ENCODE measurements at places on chromosomes 6 and 20.

DNA sequence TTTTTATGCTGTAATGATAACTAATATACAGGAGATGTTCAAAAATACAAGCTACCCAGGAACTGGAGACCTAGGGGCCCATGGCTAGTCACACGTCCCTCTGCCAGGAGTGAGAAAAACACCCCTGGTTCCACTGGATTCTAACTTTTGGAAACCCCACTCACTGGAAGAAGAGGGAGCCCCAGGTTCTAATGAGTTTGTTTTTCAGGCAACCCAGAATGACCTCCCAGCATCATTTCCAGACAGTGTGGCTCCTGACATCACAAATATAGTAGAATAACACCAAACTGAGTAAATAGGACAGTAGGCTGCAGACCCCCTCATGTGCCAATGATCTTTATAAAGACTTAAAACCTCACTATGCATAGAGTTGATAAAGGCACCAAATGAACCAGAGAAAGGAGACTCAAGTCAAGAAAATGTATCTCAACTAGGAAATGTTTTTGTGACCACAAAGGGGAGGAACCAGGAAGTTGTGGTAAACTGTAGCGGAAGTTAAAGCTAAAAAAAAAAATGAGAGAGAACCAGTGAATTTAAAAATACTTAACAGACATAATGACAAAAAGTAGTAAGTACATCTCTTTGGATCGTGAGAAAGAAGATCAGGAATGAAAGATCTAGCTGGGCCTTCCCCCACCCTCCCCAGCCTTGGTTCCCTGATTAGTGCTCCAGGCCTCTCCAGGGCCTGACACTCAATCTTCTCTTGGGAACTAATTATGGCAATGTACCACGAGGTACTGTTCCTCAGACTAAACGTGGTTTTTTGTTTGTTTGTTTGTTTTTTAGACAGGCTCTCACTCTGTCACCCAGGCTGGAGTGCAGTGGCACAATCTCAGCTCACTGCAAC lies 19.8 kb downstream of the HLA-E start:
- peak; percentile 78 for DNase-seq

DNA sequence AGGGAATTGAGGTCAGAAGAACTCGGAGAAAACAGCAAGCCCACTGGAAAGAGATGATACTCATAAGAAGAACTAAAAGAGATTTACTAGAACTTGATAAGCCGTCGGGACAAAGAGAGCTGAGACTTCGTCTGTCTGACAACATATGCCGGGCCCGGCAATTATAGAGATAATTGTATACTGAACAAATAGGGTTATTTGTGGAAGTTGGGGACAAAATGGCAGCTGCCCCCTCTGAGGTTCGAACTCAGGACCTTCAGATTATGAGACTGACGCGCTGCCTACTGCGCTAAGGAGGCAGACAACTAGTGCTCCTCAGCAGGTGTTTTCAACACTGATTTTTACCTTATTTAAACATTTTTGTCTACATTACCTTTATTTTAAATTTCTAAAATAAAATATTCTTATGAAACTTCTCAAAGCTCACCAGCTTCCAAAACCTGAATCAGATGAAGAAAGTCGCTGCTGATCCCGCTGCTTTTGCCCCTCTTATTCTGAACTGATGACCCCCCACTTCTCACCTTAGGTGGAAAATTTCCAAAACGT lies 29.3 kb upstream of the TRIM27 start:
- peak; percentile 75 for DNase-seq

GRCh38 chr6:147135211-147135681 lies 69.0 kb upstream of the STXBP5 start:
- DNase-seq = peak; percentile 87

- DNase-seq = peak; percentile 67
These were observed 256.4 kb downstream of the GMPR start for GRCh38 chr6:16494793-16495192.

DNA sequence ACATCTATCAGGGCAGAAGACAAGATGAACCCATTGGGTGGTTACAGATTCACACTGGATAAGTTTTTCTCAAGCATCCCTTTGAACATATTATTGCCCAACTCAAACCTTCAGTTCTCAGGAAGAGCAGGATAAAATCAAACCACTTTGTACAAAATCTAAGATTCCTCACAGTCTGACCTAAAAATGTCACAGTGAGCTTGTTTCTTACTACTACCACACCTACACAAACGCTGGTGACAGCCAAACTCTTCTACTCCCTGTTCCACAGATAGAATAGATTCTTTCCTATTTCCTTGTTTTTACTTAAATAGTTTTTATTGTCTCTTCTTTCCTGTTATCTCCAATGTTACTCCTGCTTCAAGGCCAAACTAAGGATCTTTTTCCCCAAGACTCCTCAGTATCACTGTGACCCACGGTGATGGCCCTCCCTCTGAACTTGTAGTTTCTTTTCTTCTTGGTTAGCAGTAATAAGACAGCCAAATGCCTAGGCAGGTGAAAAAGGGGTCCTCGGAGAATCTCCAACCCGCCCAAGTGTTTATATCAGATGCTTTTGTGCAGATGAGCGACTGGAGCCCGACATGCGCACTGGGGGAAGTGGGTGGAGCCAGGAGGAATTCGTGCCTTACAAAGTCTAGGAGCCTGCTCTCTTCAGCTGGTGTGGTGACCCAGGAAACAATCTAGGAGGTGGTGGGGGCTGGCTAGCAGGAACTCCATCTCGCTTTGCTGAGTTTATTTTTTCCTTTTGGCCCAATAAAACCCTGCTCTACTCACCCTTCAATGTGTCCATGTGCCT lies 53.4 kb downstream of the SEL1L2 start:
- DNase-seq = no peak

GRCh38 chr6:164346631-164347030 lies 932.1 kb downstream of the QKI start:
- DNase-seq = no peak

GRCh38 chr6:42315991-42316970 lies 98.6 kb upstream of the MRPS10 start:
- peak; percentile 100 for DNase-seq

- no peak for DNase-seq
These were observed 13.8 kb downstream of the SYNJ2 start for GRCh38 chr6:157995458-157995857.

- DNase-seq = peak; percentile 100
These were observed 4.0 kb upstream of the GZF1 start for GRCh38 chr20:23357767-23358562.

DNA sequence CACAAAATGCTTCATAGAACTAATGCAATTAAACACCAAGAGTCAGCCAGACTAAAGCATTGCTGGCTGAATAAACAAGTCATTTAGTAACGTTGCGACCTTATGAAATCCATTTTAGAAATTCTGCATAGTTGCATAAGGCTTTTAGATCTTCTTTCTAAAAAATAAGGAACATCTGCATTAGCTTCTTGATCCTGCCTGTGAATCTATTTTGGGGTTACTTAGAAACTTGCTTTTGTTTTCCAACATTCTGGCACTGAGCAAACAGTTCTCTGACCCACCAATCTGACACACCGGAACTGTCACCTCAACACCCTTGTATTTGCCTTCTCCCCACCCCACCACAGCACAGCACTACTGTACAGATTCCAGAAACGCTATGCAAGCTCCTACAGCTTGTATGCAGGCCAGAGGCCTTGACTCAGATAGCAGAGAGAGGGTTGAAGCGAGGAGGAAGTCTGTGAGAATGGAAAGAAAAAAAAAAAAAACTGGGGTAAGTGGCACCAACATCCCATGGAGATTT lies 55.0 kb downstream of the KIF13A start:
- DNase-seq = peak; percentile 97

- peak; percentile 88 for DNase-seq
These were observed 179.3 kb downstream of the CARMIL1 start for GRCh38 chr6:25458485-25458884.

DNA sequence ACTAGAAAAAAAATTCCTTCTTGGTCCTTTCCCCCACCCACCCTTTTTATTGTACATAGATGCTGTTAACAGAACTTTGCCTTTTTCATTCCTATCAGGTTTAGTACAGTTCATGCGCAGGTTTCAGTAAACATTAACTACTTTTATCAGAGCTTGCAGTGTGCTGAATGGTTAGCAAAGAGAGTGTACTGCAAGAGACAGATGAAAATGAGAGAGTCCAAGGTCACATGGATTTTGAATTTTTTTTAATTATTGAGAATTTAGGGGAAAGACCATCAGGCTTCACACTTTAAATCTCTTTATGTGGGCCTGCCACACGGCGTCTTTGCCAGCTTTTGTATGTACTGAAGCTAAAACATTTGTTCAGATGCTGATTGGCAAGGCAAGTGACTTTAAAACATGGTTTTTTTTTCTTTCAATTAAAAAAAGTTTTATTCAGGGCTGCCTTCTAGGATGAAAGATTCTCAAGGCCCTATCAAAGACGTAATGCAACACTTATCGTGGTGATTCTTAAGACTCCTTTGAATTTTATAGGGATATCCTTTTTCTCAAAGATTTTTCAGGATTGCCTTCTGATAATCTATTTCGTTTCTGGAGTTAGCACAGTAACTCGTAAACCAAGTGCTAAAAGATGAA lies 32.2 kb downstream of the RREB1 start:
- no peak for DNase-seq
